Stimulated activated CD4-positive, alpha-beta T cell treated with anti-CD3 and anti-CD28 coated beads, Interleukin-15, amount 100 ng/mL, for 1 hour (primary cell): ENCODE measurements at places on chromosomes 5 and 9.

DNA sequence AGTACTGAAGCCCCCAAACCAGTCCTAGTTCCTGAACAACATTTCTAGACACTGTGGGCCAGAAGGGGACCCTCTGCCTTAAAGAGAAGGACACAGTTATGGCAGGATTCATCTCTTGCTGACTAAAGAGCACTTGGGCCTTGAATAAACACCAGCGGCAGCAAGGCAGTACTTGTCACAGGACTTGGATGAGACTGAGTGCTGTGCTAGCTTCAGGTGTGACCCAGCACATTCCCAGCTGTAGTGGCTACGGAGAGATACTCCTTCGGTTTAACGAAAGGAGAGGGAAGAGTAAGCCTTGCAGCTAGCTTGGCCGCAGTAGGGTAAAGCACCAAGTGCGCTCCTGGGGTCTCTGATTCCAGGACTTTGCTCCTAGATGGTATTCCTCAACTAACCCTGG, 10.9 kb upstream of the STX17 start:
- DNase-seq: no peak

DNA sequence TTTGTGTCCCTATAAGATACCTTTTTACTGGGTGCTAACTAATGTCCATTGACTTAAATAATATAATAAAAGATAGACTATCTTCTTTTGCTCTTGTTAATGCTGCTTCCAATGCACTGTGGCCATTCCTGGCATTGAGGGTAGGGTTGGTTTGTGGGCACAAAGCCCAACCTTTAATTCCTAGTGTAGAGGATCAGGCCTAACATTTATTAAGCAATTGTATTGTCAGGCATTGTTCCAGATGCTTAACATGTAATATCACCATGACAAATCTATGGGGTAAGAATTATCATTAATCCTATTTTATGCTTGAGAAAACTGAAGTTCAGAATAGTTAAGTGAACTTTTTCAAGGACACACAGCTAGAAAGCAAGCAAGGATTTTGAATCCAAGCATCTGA, 60.4 kb upstream of the GPBP1 start:
- DNase-seq: no peak

GRCh38 chr5:180803181-180804128, 849 bp upstream of the MGAT1 start:
- peak; percentile 65 for DNase-seq

DNA sequence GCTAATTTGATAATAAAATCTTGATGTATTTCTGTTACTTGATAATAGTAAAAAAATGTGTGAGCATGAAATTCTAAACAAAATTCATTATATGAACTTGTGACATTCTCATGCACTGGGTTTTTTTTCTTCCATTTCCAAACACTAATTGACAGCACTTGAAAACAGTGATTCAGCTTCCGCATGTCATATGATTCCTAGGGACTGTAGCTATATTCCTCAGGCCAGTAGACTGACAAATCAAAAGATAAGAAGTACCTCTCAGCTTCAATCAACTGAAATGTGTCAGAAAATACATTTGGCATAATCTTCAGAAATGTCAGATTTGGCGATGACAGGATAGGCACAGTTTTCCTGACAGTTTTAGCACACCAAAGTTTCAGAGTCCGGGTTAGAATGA, 52.5 kb downstream of the EFNA5 start:
- DNase-seq: no peak

DNA sequence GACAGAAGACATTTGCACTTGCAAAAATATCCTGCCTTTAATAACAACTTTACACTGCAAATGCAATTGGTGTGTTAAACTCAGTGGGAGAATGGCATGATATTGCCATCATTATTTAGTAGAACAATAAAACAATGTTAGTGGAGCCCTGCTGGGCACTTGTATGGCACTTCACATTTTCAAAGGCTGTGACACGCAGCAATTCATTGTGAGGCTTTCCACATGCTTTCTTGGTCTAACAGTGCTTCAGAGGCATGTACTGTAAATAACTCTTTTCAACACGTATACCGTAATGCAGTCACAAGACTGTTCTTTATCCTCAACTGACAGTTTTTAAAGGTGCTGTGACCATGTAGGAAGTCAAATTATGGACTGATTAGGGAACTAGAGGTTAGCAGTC, 155.5 kb upstream of the EPB41L4A start:
- no peak for DNase-seq

DNA sequence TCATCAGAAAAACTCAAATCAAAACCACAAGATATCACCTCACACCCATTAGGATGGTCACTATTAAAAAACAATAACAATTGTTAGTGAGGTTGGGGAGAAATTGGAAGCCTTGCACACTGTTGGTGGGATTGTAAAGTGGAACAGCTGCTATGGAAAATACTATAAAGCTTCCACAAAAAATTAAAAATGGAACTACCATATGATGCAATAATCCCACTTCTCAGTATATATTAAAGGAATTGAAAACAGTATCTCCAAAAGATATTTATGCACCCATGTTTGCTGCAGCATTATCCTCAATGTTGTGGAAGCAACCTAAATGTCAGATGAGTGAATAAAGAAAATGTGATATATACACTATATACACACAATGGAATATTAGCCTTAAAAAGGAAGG, 14.5 kb upstream of the ADRA1B start:
- no peak for DNase-seq
